ENCODE measurements at places on chromosomes 6 and 20.

- no peak for DNase-seq
Observed at GRCh38 chr6:41679696-41680095, 41.4 kb downstream of the MDFI start.

GRCh38 chr20:56875052-56875659 is 246.1 kb downstream of the TFAP2C start:
- DNase-seq = no peak

DNA sequence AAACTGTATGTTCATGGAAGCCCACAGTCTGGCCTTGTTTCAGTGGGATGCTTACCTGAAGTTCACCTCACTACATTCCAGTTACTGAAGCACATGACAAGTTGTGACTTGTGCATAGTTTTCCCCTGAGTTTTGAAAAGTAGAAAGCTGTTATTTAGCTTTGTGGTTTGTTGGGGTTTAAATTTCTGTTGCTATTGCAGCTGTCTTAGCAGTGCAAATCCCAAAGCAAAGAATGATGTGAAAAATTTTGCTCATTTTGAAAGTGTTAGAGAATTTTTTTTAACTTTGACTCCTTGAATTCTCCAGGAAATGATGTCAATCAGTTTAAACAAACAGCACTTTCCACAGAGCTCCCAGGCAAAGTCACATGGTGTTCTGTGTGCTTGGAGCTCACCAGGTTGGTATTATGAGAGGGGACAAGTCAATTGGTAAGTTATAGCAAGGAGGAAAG is 268.4 kb downstream of the ADGRG6 start:
- no peak for DNase-seq

DNA sequence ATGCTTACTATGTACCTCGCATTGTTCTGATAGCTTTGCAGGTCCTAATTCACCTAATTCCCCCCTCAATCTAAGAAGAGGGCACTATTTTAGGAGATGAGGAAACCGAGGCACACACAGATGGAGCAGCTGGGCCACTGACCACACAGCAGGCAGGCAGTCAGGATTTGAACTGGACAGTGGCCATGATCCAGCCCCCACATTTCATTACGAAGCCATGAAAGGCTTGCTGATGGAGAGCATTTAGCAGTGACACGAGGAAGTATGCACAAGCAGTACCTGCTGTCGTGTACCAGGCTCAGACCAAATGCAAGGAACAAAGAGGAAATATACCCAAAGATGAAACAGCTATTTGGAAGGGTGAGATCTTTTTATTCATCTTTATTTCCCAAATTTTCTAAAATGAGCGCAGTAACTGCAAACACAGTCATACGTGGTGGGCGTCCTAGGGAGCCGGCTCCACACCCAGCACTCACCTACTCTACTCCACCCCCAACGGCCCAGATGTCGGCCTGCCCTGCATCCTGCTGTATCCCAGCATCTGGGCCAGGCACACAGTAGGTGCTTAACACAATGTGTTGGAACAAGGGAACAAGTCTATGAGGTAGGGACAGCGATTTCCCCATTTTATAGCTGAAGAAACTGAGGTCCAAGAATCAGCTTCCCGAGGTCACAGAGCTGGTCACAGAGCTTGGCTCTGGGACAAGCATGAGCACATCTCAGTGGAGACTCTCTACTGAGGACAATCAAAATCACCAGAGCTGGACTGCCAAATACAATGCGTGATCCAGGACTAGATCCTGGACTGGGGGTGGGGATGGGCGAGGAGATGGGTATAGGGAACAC is 15.0 kb downstream of the PREX1 start:
- no peak for DNase-seq

GRCh38 chr6:166949528-166950442 is 6.6 kb downstream of the RNASET2 start:
- DNase-seq = no peak

- no peak for DNase-seq
Observed at GRCh38 chr6:162234631-162235030, 492.9 kb downstream of the PRKN start.
